ENCODE measurements at places on chromosomes 4 and X. TPM values are rescaled to one million over a fixed set of nuclear protein-coding genes. Genes with fewer than 3 reads are reported as not detected.

The PHF8 gene
- total RNA-seq: 28.0 TPM

The SASH3 gene
- total RNA-seq: 0.42 TPM

DNA sequence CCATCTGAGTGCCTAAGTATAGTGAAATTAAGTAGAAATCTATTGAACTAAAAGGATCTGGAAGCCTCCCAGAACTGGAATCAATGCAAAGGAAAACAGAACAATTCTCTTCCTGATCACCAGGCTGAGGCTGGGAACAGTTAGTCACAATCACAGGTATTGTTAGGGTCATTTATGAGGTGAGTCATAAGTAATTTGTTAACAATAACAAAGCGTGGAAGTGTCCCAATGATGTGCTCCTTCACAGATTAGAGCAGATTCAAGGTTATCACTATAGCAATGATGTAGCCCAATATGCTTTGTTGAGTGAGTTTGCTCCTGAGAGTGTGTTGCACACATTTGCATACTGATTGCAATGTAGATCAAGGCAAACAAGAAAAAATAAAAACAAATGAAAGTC is 228.1 kb downstream of the ZNF674 start:
- peak overlapping the region; percentile 88 for H3K27ac ChIP-seq
- no peaks in the 10 kb centered on the region for H3K27me3 ChIP-seq
- peaks cover 58% of the 10 kb centered on the region for H3K4me1 ChIP-seq
- DNase-seq: peak; percentile 81

GRCh38 chr4:45409536-45409935 is 683.2 kb upstream of the GNPDA2 start:
- H3K27me3 ChIP-seq: no peaks in the 10 kb centered on the region
- no peak overlapping the region for H3K27ac ChIP-seq
- H3K4me1 ChIP-seq: no peaks in the 10 kb centered on the region
- no peak for DNase-seq
- no peaks in the 10 kb centered on the region for H3K36me3 ChIP-seq

DNA sequence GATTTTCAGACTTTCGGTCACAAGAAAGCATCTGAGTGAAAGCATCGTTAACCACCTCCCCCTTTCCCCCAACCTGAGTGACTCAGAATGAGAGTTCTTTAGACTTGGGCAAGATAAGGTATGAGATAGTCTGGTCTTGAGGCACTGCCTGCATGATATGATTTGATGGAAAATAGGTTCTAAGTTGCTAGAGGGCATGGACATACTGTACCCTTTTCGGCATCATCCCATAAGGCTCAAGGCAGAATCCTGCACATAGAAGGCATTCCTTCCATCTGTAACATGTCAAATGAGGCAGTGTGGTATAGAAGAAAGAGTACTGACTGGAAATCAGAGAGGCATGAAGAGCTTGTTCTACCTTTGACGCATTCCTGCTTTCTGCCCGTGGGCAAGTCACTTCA is 16.8 kb upstream of the AMOT start:
- H3K27ac ChIP-seq: no peak overlapping the region
- no peaks in the 10 kb centered on the region for H3K4me1 ChIP-seq
- no peaks in the 10 kb centered on the region for H3K27me3 ChIP-seq
- no peak overlapping the region for H3K4me3 ChIP-seq
